ENCODE measurements at places on chromosomes 3 and 15.

DNA sequence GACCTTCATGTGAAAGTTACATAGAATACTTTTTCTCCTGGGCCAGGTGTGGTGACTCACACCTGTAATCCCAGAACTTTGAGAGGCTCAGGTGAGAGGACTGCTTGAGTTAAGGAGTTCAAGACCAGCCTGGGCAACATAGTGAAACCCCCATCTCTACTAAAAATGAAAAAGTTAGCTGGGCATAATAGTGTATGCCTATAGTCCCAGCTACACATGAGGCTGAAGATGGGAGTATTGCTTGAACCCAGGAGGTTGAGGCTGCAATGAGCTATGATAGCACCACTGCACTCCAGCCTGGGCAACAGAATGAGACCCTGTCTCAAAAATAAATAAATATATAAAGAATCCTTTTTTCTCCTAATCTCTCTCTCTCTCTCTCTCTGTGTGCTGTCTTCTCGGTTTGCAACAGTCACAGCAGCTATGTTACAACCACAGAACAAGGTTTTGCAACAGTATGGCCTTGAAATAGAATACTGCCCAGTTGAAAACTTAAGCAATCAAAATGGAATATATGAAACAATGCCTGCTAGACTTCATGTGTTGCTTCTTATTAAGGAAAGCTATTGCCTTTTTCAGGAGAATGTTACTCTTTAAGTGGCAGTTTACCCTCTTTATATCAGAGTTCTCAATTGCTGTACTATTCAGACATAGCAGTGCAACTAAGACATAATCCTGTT, 12.3 kb upstream of the DENND4A start:
- no peak for DNase-seq

DNA sequence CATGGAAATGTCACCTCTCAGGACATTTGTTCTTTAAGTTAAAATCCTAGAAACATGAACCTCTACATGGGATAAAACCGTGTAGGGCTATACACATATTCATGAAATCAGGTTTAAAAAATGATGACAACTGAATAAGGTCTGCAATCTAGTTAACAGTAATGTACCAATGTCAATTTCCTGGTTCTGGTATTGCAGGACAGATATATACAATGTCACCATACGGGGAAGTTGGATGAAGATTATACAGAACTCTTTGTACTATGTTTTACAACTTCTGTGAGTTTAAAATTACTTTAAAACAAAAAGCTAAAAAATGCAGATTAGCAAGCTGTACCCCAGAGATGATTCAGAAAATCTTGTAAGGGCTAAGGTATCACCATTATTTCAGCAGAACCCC, 6.7 kb downstream of the CNTN3 start:
- no peak for DNase-seq

GRCh38 chr3:143084856-143085731, 34.5 kb upstream of the CHST2 start:
- no peak for DNase-seq

DNA sequence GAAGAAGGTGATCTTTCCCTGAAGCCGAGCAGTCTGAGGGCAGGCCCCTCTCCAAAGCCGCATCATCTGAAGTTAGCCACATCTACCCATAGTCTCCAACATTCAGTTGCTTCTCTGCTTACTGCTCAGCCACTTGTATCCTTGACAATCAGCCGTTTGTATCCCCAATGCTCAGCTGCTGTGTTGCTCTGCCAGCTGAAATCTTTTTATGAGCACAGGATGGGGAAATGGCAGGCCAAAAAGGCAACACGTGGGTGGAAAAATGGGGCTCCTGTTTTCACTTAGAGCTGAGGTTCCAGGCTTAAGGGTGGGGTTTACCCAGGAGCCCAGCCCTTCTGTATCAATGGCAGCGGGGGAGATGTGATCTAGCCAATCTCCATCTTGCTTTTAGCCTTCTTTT, 36.3 kb downstream of the METTL6 start:
- no peak for DNase-seq

DNA sequence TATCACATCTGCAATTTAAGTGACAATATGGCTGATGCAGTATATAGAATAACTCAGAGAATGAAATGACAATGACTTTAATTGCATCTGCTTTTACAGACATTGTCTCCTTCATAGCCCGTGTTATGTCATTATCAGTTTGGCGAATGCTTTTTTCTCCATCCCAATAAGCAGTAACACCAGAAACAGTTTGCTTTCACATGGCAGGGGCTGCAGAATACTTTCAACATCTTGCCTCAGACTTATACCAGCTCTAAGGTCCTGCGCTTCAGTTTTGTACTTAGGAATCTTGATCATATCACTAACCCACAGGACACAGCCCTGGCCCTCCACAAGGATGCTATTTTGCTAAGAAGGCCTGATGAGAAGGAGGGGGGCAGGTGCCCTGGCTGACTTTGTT, 49.9 kb upstream of the SPESP1 start:
- DNase-seq: no peak

GRCh38 chr15:48925714-48926223, 38.0 kb downstream of the SHC4 start:
- DNase-seq: no peak

DNA sequence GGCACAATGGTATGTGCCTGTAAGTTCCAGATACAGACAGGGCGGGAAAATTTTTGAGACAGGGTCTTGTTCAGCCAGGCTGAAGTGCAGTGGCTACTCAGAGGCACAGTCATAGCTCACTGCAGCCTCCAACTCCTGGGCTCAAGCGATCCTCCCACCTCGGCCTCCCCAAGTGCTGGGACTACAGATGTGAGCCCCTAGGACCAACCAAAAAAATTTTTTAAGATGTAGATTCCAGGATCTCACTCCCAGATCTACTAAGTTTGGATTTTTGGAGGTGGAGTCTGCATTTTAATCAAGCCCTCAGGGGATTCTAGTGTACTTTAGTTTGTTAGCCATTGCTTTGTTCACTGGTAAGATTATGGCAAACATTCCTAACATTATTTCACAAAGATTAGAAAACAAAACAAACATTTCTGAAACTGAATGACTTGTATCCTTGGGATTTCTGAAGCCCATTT, 2.7 kb downstream of the LIPH start:
- DNase-seq: no peak

GRCh38 chr3:107382631-107383030, 5.4 kb downstream of the CCDC54 start:
- DNase-seq: no peak

- DNase-seq: no peak
Measured at GRCh38 chr15:62122249-62122648, 42.8 kb downstream of the C2CD4B start.

DNA sequence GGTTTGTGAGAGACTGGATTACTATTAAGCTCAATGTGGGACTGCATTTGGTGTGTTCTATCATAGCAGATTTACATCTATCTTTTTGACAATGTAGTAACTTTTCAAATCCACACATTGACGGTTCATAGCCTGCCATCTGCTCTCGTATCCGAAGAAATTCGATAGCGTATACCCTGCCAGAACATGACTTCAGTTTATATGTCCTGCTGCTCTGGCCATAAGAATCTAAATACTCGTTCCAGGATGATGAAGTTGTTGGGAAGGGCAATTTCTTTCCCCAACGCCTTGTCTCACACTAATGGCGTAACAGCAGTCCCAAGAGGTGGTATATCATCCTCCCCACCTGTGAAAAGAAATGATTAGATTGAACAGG, 180.0 kb downstream of the LSAMP start:
- DNase-seq: no peak

DNA sequence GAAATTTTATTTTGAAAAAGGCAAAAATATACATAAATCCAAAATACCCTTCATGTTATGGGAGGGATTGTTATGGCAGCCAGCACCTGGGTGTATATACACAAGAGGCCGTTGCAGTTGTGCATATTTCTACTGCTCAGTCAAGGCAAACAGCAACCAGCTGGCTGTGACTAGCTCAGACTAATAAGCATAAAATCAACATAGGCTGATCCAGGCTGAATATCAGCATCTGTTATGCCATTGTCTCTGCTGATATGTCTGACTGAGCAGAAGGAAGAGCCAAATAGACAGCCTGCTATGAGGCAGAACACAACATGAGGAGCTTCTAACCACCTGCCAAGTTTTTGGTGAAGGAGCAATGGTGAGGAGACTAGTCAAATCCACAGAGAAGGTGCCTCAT, 457.5 kb upstream of the ALCAM start:
- DNase-seq: no peak

DNA sequence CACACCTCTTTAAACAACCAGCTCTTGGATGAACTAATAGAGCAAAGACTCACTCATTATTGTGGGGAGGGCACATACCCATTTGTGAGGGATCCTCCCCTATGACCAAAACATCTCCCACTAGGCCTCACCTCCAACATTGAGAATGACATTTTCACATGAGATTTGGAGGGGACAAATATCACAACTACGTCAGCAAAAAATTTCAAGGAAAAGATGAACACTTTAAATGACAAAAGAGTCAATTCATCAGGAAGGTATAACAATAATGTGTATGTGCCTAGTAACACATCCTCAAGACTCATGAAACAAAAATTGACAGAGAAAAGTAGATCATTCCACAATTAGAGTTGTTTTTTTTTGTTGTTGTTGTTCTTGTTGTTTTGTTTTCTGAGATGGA, 38.4 kb upstream of the CHD2 start:
- no peak for DNase-seq

- no peak for DNase-seq
Measured at GRCh38 chr15:79166311-79166955, 75.9 kb upstream of the RASGRF1 start.

Measured in activated T-cell treated with anti-CD3 and anti-CD28 coated beads for 48 hours (primary cell).